ENCODE measurements at places on chromosomes 2 and 18. TPM values are rescaled to one million over a fixed set of nuclear protein-coding genes. Genes with fewer than 3 reads are reported as not detected.

The KIAA2012 gene
- total RNA-seq = not detected

The ERBB4 gene
- not detected for total RNA-seq

The LRP2 gene
- total RNA-seq = 0.02 TPM

The GRHL1 gene
- total RNA-seq = 0.59 TPM

The PCARE gene
- total RNA-seq = not detected

DNA sequence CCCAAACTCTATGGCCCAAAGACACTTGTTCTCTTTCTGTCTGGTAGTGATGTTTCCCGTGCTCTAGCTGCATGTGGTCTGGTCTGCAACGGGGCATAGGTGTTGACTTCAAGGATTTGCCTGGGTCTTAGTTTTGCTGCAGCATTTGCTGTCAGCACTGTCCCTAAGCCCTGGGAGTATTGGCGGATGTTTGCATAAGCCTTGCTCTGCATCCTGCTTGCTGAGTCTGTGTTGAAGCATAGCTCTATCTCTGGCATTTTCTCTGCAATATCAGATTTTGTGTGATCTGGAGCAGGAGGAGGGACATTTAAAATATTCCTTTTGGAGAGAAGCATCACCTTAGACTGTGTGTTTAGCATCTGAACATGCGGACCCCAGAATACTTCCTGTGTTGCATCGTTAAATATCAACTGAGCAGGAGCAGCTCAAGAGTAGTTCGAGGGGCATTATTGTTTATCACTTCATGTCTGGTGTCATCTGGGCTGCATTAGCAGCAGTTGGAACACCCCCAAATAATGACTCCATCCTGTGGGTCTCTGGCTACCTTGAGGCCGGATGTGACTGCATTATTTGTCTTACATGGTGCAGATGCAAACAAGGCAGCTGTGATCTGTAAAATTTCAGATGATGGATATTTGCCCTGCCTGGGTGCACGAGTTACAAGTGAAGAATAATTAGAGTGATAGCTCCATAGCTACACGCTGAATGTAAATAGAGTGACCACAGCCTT, 231.7 kb downstream of the TRIB2 start:
- no peak for DNase-seq

- DNase-seq = no peak
Observed at GRCh38 chr18:50405582-50406271, 30.9 kb downstream of the SKA1 start.

GRCh38 chr2:234075518-234075915, 25.0 kb downstream of the SPP2 start:
- DNase-seq = no peak

DNA sequence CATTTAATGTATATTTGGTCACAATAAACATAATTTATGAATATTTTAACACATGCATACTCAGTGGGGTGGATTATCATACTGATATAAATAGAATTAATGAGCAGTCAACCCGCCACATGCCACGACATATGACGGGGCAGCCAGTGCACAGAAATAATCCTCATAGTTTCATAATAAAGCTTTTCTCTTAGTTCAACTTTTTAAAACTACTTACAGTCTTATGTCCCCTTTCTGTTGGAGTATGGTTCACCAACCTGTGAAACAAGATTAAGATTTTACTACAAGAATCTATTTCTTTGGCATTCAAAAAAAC, 75.6 kb upstream of the ETAA1 start:
- DNase-seq = no peak

- DNase-seq = no peak
Observed at GRCh38 chr18:54261894-54262293, 7.4 kb upstream of the POLI start.

- DNase-seq = no peak
Observed at GRCh38 chr18:79765491-79766245, 32.1 kb upstream of the KCNG2 start.

DNA sequence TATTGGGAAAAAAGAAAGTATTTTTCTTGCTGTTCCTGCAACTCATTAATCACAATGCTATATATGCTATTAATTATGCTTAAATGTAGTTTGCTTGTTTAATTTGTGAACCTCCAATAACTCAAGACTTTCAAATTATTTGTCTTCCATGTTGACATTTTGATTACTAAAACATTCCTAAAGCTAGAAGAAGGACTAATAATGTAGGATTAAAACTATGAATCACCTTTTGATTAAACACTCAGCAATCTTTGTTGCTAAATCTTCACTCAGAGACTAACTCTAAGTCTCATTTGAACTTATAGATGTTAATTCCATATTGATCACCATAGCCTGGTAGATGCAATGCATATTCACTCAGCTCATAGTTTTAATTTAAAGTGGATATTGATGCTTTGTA, 524.6 kb upstream of the ZEB2 start:
- no peak for DNase-seq

- DNase-seq = no peak
Observed at GRCh38 chr2:149861034-149861433, 273.5 kb upstream of the MMADHC start.

DNA sequence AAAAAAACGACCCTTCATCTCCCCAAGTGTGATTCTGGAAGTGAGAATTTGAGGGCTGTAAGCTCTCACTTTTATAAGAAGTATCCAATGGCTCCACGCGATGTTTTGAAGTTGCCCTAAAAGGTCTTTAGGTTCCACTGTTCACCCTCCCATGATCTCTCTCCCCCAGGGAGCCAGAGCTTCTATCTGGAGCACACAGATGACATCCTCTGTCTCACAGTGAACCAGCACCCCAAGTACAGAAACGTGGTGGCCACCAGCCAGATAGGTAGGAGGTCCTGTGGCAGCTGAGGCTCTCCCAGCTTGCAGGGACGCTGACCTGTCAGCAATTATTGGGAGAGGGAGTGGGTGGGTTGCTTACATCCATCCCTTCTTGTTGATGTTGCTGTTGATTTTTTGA, 97.8 kb downstream of the RTN4 start:
- DNase-seq = no peak

GRCh38 chr2:143532061-143532460, 402.8 kb downstream of the ARHGAP15 start:
- DNase-seq = no peak

DNA sequence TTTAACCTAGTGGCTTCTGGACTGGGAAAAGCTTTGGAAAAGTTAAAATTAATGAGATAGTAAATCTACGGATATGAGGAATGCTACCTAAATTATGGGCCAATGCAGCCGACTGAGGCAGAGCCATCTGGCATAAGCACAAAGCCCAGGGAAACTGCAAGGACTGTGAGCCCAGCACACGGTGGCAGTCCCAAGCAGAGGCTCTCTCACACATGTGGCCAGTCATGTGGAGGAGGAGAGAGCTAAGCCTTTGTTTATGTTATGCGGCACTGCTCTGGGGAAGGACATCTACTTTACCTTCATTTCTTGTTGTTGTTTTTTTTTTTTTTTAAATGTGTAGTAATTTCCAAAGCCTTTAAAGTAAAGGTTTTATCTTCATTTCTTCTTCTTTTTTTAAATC, 267.0 kb downstream of the STK39 start:
- no peak for DNase-seq

- no peak for DNase-seq
Observed at GRCh38 chr2:178208817-178209216, 14.5 kb downstream of the OSBPL6 start.

DNA sequence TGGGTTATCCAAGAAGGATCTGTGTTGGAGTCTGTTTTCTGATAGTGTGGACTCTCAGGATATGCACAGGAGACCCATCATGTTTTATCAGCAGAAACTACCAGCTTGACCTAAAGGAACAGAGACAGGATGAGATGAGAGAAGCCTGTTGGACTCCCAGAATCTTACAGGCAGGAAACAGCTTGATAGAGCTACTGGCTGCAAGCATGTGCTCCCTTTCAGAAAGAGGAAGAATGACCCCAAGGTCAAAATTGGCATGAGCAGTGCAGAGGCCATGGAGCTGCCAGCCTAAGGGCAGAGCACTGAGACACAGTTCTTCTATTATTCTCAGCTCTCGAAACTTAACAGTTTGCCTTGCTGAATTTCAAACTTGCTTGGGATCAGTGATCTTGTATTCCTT, 135.2 kb upstream of the NFATC1 start:
- DNase-seq = no peak

- no peak for DNase-seq
Observed at GRCh38 chr2:69159986-69160385, 147.0 kb downstream of the ANTXR1 start.

DNA sequence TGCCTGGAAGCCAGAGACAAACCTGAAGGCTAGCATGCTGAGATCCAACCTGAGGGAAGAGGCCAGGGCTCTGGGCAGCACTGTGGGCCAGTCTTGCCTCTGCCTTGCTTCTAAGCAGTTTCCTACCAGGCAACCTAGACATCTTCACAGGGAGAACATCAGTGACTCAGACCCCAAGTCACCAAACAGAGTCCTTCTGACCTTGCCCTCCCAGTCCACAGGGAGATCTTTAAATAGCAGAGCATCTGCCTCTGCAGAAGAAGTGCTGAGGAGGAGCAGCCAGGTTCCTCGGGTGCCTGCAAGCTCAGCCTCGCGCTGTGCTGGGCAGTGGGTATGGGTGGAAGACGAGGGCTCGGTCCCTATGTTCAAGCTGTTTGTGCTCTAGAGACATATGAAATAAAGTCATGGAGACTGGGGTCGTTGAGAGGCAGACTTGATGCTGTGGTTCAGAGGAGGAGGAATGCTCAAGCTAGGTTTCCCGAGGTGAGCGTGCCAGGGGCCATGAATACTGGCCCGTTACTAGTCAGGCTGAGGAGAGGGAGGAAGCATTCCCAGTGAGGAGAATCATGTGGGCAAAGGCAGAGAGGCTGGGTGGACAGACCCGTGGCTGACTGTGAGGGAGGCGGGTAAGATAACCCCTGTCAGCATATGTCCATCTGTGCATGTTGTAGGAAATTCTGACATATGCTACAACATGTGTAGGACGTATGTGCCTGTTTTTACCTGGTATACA, 66.5 kb downstream of the BOLA3 start:
- DNase-seq = no peak

Data from activated naive CD4-positive, alpha-beta T cell treated with anti-CD3 and anti-CD28 coated beads, Interleukin-2, amount 50 U/mL, for 72 hours (primary cell).